Subcutaneous preadipocyte (primary cell): ENCODE measurements at places on chromosomes 2 and 18. TPM values are rescaled to one million over a fixed set of nuclear protein-coding genes. Genes with fewer than 3 reads are reported as not detected.

SCN9A gene
- total RNA-seq: 0.37 and 0.78 TPM in 2 replicates

DPYSL5 gene
- total RNA-seq: not detected in 2 replicates

CHRNG gene
- not detected in 2 replicates for total RNA-seq

RTP5 gene
- not detected in 2 replicates for total RNA-seq

DSC2 gene
- total RNA-seq: not detected in 2 replicates

AQP12B gene
- total RNA-seq: not detected in 2 replicates

TRIM43 gene
- total RNA-seq: not detected in 2 replicates

ARHGEF4 gene
- total RNA-seq: 0.98 and 2.9 TPM in 2 replicates

CCDC178 gene
- not detected in 2 replicates for total RNA-seq

TFCP2L1 gene
- under 0.01 TPM in 1 of 2 replicates, not detected in the other for total RNA-seq

GCG gene
- not detected in 2 replicates for total RNA-seq

AGAP1 gene
- total RNA-seq: 16.2 and 28.3 TPM in 2 replicates

FOXI3 gene
- not detected in 2 replicates for total RNA-seq

CD8B gene
- not detected in 2 replicates for total RNA-seq

GCKR gene
- 0.73 TPM in 1 of 2 replicates, not detected in the other for total RNA-seq
